Heart left ventricle (tissue), 16 donors: ENCODE measurements at places on chromosomes 3 and 15. TPM values are rescaled to one million over a fixed set of nuclear protein-coding genes. Genes with fewer than 3 reads are reported as not detected.

PLXNB1 gene
- 59.9 TPM for total RNA-seq

GRCh38 chr15:80270472-80270871 lies 18.5 kb upstream of the CTXND1 start:
- H3K27me3 ChIP-seq: no peaks in the 10 kb centered on the region
- DNase-seq: no peak
- H3K36me3 ChIP-seq: no peaks in the 10 kb centered on the region
- no peak overlapping the region for H3K27ac ChIP-seq
- no peaks in the 10 kb centered on the region for H3K4me1 ChIP-seq

DNA sequence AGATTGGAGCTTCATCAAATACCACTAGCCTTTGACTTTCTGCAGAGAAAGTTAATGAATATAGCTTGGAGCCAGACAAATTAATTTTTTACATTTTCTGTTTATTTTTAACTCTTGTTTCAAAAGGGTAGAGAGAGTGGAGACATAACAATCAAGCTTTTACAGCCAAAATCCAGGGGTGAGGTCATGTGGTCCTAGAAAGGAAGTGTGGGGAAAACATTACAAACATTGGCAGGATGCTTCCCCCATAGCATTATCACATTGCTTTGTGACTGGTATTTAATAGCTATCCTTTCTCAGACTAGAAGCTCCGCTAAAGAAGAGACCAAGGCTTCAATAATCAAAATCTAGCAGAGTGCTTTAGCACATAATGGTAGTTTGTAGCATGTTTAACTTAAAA lies 46.4 kb upstream of the PHLDB2 start:
- H3K36me3 ChIP-seq: no peaks in the 10 kb centered on the region
- peaks cover 26% of the 10 kb centered on the region for H3K4me1 ChIP-seq
- H3K27me3 ChIP-seq: no peaks in the 10 kb centered on the region
- DNase-seq: no peak

GRCh38 chr15:69271217-69271616 lies 27.5 kb upstream of the PAQR5 start:
- no peak overlapping the region for H3K27ac ChIP-seq
- peaks cover 13% of the 10 kb centered on the region for H3K36me3 ChIP-seq
- DNase-seq: no peak
- H3K4me3 ChIP-seq: no peak overlapping the region
- H3K27me3 ChIP-seq: no peaks in the 10 kb centered on the region

- H3K36me3 ChIP-seq: no peaks in the 10 kb centered on the region
- no peaks in the 10 kb centered on the region for H3K27me3 ChIP-seq
- H3K4me3 ChIP-seq: no peak overlapping the region
- H3K27ac ChIP-seq: no peak overlapping the region
- DNase-seq: no peak
These were observed 191.4 kb downstream of the LRTM1 start for GRCh38 chr3:54736459-54736858.
